ENCODE measurements at places on chromosomes 16 and 17.

- no peak for DNase-seq
These were observed 20.4 kb downstream of the KRT12 start for GRCh38 chr17:40846515-40847144.

GRCh38 chr17:38577244-38577643 is 28.5 kb downstream of the SRCIN1 start:
- DNase-seq, result no peak

- no peak for DNase-seq
These were observed 609.2 kb downstream of the TOX3 start for GRCh38 chr16:51937771-51938170.

GRCh38 chr17:1931844-1932579 is 93.1 kb downstream of the RTN4RL1 start:
- DNase-seq, result no peak

DNA sequence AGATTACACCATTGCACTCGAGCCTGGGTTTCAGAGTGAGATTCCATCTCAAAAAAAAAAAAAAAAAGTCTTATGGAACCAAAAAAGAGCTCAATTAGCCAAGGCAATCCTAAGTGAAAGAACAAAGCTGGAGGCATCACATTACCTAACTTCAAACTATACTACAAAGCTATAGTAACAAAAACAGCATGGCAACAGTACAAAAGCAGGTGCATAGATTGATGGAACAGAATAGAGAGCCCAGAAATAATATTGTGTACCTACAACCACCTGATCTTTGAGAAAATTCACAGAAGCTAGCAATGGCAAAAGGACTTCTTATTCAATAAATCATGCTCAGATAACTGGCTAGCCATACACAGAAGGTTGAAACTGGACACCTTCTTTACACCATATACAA is 24.7 kb upstream of the CCL2 start:
- no peak for DNase-seq

- DNase-seq, result no peak
These were observed 25.5 kb downstream of the TIMM22 start for GRCh38 chr17:1022278-1023024.

DNA sequence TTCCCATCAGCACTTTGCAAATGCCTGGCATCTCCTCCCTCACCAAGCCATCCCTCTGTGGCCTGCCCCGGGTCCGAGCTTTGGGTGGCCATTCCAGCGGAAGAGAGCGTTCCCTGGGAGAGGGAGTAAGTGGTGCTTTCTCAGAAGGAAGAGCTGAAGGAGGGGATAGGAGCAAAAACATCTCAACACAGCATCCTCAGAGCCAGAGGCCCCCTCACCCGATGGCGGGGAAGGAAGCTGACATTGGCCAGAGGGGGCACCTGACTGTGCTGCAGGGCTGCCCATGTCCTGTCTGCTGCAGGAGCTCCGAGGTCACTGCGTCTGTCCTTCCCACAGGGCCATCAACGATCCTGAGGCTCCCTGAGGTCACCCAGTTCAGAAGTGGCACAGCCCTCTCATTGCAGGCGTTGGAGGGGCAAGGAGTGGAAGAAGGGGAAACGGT is 427 bp upstream of the TLCD3B start:
- no peak for DNase-seq

- DNase-seq, result no peak
These were observed 31.2 kb downstream of the NDEL1 start for GRCh38 chr17:8466873-8467272.
